ENCODE measurements at places on chromosomes 13 and 19.
A peak's percentile ranks its signal among the peaks of the same experiment; 100 is the strongest.

DNA sequence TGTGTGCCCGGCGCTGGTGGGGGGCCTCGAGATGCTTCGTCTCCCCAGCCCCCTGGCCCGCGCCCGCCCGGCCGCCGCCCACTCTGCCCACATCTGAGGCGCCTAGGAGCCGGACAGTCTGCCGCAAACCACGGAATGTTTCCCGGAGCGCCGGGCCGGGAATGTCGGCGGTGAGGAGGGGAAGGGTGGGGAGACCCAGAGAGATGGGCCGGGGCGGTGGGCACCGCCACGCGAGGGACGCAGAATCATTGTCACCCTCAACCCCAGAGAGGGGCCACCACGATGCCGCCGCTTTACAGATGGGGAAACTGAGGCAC, 46.1 kb upstream of the NFIC start:
- DNase-seq, result no peak

GRCh38 chr19:46324277-46324676, 22.6 kb upstream of the PPP5C start:
- DNase-seq, result no peak

- peak; percentile 14 for DNase-seq
Observed at GRCh38 chr19:14248578-14249011, 42.6 kb upstream of the ADGRL1 start.

- no peak for DNase-seq
Observed at GRCh38 chr13:111791131-111791530, 275.8 kb upstream of the SOX1 start.

DNA sequence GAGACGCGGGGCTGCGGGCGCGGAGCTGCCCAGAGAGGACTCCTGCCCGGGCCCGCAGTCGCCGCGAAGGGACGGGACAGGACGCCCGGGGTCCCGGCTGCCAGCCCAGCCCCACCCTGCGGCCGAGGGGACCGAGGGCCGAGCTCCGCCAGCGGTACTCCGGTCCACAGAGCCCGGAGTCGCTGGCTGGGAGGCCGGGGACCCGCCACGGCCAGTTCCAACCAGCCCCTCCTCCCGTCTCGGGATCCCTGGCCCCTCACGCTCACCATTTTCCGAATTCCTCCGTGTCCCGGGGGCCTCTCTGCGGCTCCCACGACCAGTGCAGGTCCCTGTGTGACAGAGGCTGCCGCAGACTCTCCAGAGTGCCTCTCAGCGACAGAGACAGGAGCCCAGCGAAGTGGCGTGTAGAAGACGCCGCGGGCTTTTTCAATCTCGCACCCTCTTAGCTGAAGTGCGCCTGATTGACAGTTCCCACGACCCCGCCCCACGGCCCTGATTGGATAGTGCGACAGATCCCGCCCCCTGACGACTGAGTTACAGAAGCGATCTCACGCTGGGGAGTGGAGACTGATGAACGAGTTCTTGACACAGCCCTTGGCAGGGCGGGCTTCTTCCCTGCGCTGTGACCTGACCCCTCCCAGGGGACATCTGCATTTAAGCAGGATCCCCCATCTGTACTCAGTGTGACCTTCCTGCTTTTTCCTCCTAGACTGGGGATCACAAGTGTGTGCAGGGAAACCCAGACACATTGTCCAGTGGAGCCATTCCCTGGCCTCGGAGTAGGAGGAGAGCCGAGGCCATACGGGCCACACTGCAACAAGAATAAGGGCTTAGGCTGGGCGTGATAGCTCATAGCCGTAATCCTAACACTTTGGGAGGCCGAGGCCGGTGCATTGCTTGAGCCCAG, 44.0 kb downstream of the ZNF823 start:
- DNase-seq, result peak; percentile 94

- DNase-seq, result peak; percentile 47
Observed at GRCh38 chr19:34806976-34807860, 34.2 kb upstream of the ZNF599 start.
